H1 (cell line): ENCODE measurements at places on chromosomes 7 and 10.

DNA sequence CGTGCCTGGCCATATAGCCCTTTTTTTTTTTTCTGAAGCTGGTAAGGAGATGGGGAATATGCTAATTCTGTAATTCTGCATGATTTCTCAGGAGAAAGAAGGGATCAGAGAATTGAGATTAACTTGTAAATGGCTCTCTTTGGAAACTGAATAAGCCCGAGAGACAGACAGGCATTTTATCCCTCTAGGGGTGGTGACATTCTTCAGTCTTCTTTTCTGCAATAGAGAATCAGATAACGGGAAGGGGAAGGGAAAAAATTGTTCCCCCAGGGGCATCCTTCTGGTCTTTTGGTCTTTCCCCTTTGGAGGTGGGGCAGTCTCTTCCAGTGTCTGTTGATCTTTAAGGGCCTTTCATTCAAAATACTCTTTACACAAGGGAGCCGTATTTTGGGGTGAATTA, 34.2 kb downstream of the HK1 start:
- H3K36me3 ChIP-seq, result no peaks in the 10 kb centered on the region
- no peak overlapping the region for H3K27ac ChIP-seq
- H3K4me3 ChIP-seq, result no peak overlapping the region
- no peak for DNase-seq
- H3K27me3 ChIP-seq, result no peaks in the 10 kb centered on the region

DNA sequence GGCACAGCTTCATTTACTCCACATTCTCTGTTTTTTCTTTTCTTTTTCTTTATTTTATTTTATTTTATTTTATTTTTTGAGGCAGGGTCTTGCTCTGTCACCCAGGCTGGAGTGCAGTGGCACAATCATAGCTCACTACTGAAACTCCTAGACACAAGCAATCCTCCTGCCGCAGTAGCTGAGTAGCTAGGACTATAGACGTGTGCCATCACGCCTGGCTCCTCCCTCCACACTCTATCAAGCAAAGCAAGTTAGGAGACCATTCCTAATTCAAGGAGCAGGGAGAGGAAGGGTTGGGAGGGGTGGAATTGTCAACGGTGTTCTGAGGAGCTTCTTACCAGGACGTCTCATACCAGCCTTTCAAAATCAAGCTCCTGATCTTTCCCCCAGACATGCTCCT, 52.4 kb downstream of the OAT start:
- no peak overlapping the region for H3K4me3 ChIP-seq
- H3K27me3 ChIP-seq, result no peaks in the 10 kb centered on the region
- H3K27ac ChIP-seq, result no peak overlapping the region

- DNase-seq, result no peak
- H3K27ac ChIP-seq, result no peak overlapping the region
- no peaks in the 10 kb centered on the region for H3K27me3 ChIP-seq
- H3K4me3 ChIP-seq, result no peak overlapping the region
- H3K36me3 ChIP-seq, result peaks cover 3% of the 10 kb centered on the region
Observed at GRCh38 chr10:80416479-80417098, 8.2 kb downstream of the PRXL2A start.

DNA sequence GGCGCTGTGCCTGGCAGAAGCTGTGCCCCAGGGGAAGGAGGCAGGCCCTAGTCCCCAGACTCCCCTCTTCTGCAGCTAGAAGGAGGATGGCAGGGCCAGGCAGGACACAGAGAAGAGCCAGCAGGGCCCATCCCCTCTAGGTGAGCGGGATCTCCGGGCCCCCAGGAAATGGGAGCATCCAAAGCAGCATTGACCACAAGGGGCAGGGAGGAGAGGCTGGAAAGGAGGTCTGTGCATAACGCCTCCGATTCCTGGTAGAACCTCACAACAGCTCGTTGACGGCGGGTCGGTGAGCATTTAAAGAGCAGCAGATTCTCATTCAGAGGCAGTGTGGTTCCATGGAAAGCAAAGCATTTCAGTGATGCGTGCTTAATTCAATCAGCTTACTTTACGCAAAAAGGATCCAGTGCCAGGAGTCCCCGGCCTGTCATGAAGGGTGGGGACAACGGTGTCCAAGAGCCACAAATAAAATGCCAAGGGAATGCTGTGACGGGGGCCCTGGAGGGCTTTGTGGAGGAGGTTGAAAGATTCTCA, 41.0 kb downstream of the CLRN3 start:
- no peak for DNase-seq
- H3K36me3 ChIP-seq, result no peaks in the 10 kb centered on the region

GRCh38 chr10:72267819-72268399, 5.8 kb upstream of the DDIT4 start:
- H3K27me3 ChIP-seq, result no peaks in the 10 kb centered on the region
- peak overlapping the region; percentile 4; the same call in 1 of the 2 replicates for H3K4me3 ChIP-seq
- H3K27ac ChIP-seq, result peak overlapping the region; percentile 29; the same call in 1 of the 2 replicates
- DNase-seq, result no peak

DNA sequence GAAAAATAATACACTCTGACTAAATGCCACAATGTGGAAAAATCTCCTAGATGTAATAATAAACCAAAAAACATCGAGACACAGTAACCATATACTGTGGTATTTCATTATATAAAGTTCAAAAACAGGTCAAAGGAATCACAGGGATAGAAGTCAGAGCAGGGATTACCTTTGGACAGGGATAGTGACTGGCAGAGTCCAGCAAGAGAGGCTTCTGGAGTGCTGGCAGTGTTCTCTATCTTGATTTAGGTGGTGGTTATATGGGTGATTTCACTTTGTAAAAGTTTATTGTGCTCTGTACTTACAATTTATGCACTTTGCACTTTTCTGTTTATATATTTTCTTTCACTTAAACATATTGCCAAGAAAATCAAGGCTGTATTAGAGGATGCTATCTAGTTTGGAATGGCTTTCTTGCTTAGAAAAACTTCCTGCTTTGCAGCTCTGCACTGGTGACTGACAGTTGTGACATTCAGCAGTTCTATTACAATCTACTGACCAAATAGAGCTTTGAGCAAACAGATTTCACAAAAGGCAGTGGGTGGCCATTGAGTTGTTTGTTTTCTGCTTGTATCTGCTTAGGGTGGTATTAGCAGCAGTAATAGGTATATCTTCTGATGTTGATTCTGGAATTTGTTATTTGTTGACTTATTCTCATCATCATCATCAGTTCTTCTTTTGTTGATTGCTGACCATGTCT, 263.6 kb upstream of the LRGUK start:
- H3K36me3 ChIP-seq, result no peaks in the 10 kb centered on the region
- H3K27ac ChIP-seq, result no peak overlapping the region
- H3K27me3 ChIP-seq, result no peaks in the 10 kb centered on the region
- H3K4me3 ChIP-seq, result no peak overlapping the region
- no peaks in the 10 kb centered on the region for H3K4me1 ChIP-seq

DNA sequence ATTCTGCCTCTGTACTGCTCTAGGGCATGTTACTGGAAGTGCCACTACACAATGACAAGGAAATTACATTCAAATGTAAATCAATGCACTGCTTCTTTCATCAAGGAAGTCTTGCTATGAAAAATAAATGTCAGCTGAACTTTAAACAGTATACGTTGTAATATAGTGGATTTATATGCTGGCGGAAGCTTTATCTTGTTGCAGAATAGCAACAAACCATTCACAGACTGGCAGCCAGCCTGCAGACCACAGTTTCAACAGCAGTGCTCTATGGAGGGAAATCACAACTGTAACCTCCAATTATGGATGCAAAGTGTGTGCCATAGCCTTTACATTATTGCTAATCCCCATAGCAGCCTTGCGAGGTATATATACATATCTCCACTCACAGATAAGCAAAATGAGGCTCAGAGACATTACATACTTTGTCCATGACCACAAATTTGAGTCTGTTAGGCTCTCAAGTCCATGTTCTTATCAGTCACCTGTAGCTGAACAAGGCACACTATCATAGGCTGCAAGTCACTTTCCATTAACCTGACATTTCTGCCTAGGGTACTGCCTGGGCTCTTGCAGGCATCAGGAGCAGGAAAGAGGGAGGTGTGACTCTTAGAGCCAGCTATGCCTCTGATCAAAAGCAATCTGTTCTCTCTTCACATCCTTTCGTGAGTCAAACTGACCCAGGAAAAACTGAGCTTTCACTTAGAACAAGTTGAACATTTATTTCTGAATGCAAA, 22.6 kb downstream of the COL28A1 start:
- no peak overlapping the region for H3K27ac ChIP-seq
- H3K27me3 ChIP-seq, result no peaks in the 10 kb centered on the region
- DNase-seq, result no peak
- H3K36me3 ChIP-seq, result no peaks in the 10 kb centered on the region

GRCh38 chr7:123929107-123929506, 4.1 kb downstream of the SPAM1 start:
- no peak overlapping the region for H3K4me3 ChIP-seq
- H3K27me3 ChIP-seq, result no peaks in the 10 kb centered on the region
- no peak overlapping the region for H3K27ac ChIP-seq
- H3K36me3 ChIP-seq, result no peaks in the 10 kb centered on the region
- no peak for DNase-seq
- H3K4me1 ChIP-seq, result peaks cover 2% of the 10 kb centered on the region; the same call in 1 of the 2 replicates

DNA sequence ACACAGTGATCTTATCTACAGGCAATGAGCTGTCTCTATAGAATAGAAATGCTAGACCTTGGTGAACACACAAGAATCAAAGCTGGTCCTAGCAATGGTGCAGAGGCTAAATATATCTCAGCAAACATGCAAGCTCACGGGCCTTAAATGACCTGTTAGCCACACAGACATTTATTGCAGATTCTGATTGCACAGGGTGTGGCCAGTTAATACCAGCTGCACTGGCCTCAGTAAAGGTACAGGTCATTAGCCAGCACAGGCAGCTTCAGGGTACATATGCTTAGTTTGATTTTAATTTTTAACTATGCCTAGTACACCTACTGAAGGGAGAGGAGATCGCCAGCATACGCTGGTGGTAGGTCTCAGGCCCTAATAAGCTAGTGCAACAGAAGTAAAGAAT, 265.4 kb upstream of the DGKB start:
- H3K27ac ChIP-seq, result no peak overlapping the region
- no peak for DNase-seq
- H3K4me1 ChIP-seq, result no peaks in the 10 kb centered on the region
- H3K4me3 ChIP-seq, result no peak overlapping the region
- H3K36me3 ChIP-seq, result no peaks in the 10 kb centered on the region

DNA sequence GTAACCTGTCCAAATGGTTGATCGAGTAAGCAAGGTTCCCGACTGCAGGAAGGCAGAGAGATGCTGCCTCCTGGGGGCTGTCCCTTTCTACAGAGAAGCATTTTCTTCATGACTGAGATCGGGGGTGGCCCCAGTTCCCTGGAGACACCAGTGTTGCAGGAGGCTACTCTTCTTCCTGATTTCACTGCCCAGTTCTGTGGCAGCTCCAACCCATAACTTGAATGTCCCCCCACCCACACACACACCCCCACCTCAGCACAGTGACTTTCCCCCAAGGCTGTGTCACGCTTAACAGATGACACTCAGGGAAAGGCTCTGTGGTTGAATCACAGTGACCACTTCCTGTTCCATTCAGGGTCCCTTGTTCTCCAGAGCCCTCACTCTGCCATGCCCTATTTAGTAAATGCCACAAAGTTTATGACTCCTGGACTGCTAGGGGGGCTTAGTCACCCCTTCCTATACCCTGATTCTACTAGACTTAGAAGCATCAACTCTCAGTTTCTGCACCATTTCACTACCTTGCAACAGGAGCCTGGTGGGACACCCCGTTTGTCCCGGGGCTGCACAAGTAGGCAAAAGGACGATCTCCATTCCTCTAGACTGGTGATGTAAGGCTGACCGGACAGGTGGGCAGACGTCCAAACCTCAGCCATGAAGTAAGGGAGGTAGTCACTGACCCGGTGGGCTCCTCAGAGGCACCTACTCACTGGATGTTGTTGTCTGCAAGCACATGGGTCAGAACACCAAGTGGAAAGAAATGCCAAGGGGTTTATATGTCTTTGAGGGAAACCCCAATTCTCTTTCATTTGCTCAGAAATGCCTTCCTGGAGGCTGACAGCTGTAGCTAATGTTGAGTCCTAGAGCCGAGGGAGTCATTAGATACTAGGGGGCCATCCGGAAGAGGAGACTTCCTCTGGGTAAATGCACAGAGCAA, 31.3 kb upstream of the SMC3 start:
- no peak overlapping the region for H3K27ac ChIP-seq
- H3K4me3 ChIP-seq, result no peak overlapping the region
- no peaks in the 10 kb centered on the region for H3K27me3 ChIP-seq
- H3K4me1 ChIP-seq, result no peaks in the 10 kb centered on the region
- no peaks in the 10 kb centered on the region for H3K36me3 ChIP-seq

DNA sequence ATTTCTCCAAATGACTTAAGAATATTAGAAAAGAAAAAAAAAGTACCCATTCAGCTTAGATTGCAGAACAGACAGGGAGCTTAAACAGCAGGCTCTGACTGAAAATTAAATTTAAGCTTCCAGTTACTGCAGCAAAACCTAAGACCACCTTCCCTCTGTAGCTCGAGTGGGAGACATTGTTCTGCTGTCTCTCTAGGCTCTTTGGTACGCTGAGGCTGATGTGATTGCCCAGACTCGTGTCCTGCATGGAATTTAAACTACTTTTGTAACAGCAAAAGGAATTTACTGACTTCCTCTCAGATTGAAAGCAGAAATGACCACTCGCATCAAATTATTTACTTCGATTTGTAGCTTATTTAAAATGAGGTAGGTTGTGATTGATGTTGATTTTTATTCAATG, 124.6 kb downstream of the LRRTM3 start:
- H3K27me3 ChIP-seq, result peaks cover 1% of the 10 kb centered on the region
- H3K4me1 ChIP-seq, result no peaks in the 10 kb centered on the region
- H3K36me3 ChIP-seq, result no peaks in the 10 kb centered on the region
- no peak overlapping the region for H3K4me3 ChIP-seq

DNA sequence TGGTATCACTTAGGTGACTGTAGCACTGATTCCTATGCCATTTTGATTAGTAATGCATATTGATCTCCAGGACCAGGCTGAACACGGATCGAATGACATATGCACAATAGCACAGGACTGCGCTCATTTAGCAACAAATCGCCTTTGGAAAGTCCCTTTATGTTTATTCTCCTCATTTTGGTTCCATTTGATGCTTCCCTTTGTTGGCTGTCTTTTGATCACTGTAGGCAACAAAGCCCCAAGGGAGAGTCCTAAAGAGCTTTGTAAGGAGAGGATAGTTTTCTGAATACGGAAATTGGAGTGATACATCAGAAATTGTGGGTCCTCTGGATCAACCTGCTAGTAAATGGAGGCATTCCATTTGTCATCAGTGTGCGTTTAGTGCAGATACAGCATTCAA, 1111.4 kb downstream of the SORCS1 start:
- no peaks in the 10 kb centered on the region for H3K36me3 ChIP-seq
- no peak overlapping the region for H3K27ac ChIP-seq
- no peak for DNase-seq
- H3K4me1 ChIP-seq, result no peaks in the 10 kb centered on the region
- H3K27me3 ChIP-seq, result no peaks in the 10 kb centered on the region
